ENCODE measurements at places on chromosomes 3 and 15.
A peak's percentile ranks its signal among the peaks of the same experiment; 100 is the strongest.

GRCh38 chr15:40038638-40039543 lies at the start of gene SRP14:
TSS of gene SRP14 (minus strand) at chr15:40039181. CDS start at chr15:40039116, 65 bp downstream.
- DNase-seq, result peak; percentile 95

DNA sequence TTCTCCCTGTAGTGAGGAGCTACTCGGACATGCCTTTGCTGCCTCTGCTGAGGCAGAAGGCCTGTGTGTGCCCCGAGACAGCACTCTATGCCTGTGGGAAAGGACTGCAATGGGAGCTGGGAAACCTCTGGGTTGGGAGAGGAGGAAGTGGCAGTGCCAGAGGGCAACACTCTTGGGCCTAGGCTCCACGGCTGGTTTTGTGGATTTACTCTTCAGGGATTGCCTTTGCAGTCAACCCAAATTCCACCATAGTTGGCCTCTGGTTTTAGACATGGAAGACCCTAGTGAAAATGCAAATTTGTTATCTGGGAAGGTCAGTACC lies 46.8 kb downstream of the ITGA11 start:
- peak; percentile 28 for DNase-seq

DNA sequence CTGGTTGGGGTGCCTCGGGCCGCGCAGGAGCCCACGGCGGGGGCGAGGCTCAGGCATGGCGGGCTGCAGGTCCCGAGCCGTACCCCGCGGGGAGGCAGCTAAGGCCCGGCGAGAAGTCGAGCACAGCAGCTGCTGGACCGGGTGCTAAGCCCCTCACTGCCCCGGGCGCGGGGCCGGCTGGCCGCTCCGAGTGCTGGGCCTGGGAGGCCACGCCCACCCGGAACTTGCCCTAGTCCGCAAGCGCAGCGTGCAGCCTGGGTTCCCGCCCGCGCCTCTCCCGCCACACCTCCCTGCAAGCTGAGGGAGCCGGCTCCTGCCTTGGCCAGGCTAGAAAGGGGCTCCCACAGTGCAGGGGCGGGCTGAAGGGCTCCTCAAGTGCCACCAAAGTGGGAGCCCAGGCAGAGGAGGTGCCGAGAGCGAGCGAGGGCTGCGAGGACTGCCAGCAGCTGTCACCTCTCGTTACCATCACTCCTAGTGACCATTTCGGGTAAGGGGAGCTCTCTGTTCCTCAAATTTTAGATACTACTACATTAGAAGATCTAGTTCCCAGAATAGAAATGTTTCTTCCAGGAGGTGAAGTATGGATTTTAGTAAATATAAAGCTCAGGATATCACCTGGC lies 417.0 kb upstream of the AGTR1 start:
- DNase-seq, result no peak

DNA sequence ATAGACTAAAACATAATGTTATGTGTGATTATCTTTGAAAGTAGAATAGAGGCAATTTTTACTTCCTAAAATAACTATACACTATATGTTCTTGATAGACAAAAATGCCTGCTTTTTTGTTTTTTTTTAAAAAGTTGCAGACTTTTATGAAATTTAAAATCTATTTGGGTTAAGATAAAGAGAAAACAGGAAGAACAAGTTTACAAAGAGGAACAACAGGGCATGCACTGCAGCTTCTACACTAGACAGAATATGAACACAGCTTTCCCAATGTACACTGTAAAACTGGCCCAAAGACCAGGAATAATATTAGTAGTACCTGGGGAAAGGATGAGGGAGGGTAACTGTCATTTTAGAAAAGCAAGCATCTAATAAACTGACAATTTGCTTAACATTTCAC lies 53.7 kb downstream of the NR1I2 start:
- no peak for DNase-seq

GRCh38 chr3:66004244-66004643 lies 34.5 kb downstream of the MAGI1 start:
- DNase-seq, result no peak

GRCh38 chr3:39291903-39292329 lies 12.1 kb upstream of the CX3CR1 start:
- DNase-seq, result peak; percentile 77

- no peak for DNase-seq
These were observed 5.7 kb upstream of the A4GNT start for GRCh38 chr3:138137861-138138260.

DNA sequence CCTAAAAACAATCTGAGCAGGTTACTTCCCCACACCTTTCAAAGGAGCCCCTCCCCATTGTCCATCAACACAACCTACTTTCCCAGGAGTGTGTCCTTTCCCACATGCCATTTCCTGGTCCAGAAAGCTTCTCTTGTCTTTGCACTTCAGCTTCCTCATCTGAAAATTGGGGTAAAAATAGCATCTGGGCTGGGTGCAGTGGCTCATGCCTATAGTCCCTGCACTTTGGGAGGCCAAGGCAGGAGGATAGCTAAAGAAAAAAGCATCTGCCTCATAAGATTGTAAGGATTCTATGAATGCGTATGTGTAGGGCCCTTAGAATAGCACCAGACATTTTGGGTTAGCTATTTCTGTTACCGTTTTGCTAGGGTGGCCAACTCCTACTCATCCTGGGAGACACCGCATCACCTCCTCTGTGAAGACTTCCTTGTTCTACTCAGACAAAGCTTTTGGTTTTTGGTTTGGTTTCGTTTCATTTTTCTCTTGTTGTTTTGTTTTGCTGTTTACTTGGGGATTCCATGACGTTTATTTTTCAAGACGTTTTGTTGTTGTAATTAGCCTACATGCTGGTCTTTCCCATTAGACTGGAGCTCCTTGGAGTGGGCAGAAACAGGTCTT lies 224.4 kb upstream of the TLE3 start:
- DNase-seq, result peak; percentile 22

DNA sequence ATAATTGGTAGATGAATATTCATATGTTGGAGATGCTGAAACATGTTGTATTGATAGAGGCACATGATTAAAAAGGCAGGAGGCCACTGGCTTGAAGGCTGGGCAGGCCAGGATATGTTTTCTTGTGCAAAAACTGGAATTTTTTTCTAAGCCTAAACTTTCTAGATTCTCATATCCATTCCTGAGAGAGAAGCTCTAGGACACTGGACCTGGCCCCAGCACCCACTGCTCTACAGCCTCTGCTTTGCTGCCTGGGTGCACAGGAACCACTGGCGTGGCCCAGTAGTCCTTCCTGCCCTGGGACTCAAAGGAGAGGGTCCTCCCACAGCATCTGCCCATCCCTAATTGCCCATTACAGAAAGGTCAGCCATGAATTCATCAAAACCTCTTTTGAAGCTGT lies 58.1 kb upstream of the APEH start:
- no peak for DNase-seq

GRCh38 chr15:77702211-77702957 lies 69.7 kb upstream of the LINGO1 start:
- DNase-seq, result no peak

DNA sequence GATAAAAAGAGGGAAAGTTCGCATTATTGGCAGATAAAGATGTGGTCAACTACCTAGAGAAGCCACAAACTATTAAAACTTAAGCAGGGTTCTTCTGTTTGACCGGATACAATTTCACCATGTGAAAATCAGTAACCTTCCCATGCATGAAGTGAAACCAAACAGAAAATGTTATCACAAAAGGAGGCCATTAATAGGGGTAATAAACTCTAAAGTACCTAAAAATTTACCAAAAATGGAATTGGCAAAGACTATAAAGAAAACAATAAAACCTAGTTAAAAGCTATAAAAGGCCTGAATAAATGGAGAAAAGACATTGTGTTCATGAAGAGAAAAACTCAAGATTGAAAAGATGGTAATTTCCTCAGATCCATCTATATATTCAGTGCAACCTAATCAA lies 83.4 kb downstream of the FEZF2 start:
- no peak for DNase-seq

- no peak for DNase-seq
These were observed 7.6 kb upstream of the SPTBN5 start for GRCh38 chr15:41901431-41901830.

DNA sequence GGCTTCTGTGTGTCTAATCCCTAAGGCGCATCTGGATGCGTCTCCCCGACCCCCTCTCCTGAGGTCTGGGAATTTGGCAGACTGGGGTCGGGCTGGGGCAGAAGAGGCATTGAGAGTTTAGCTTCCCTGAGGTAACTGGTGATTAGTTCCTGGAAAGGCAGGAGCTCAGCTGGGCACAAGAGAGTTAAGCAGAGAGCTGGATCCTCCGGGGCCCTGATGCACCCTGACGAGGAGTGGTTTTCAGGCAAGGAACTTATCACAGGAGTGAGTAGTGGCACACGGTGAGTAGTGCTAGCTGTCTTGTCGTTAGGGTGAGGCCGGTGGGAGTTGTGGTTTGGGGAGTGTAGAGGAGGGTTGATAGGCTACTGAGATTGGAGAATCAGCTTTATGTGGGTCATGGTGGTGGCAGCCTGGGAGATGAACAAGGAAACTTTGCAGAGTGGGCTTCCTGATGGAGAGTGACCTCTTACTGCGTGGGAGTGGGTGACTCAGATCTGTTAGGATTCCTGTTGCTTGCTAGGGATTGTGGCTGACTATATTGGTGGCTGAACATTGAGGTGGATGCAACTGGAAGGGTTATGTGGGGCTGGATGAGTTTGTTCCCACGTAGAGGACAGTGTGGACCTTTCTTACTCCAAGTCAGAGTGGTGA lies 897 bp downstream of the RAD54L2 start:
- no peak for DNase-seq

GRCh38 chr15:90774731-90775514 lies 57.8 kb downstream of the BLM start:
- no peak for DNase-seq

GRCh38 chr3:157133434-157134320 lies 26.3 kb downstream of the CCNL1 start:
- DNase-seq, result no peak

GRCh38 chr3:119156868-119157267 lies 10.9 kb downstream of the TEX55 start:
- DNase-seq, result no peak

DNA sequence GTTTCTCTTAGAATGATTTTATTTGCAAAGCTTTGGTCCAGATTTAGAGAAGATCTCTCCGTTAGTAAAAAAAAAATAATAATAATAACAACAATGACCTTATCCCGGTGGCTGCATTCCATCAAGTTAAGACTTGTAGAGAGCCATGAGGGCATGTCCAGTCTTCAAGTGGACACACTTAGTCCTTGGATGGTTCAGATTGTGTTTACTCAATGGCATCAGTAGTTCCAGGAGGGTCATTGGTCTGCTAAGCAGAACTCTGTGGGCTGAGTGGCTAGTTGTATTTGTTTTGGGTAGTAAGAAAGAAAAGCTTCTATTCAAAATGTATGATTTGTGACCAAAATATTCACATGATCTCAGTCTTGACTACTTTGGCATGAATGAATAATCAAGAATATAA lies 116.3 kb upstream of the UBE2E2 start:
- no peak for DNase-seq

GRCh38 chr3:46917257-46917656 lies 39.7 kb downstream of the PTH1R start:
- DNase-seq, result no peak

DNA sequence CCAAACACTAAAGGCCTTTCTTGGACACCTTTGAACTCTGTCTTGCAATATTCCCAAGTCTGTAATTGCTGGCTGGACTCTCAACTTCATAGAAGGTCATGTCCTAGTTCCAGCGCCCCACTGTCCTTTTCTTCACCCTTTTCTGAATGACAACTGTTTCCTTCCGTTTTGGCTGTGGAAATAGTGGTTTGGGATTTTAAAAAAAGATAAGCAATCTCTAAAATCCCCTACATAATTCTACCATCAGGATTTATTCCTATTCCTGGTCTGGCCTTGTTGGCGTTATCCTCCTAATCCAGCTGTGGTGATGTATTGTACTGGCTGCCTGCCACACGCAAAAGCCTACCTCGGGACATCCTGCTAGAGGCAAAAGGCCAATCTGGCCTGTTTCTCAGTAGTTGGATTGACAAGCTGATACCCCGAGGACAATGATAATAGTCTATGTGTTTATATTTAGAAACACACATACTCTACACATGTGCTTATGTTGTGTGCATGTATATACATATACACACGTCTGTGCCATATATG lies 440.3 kb upstream of the DPH6 start:
- DNase-seq, result peak; percentile 80

DNA sequence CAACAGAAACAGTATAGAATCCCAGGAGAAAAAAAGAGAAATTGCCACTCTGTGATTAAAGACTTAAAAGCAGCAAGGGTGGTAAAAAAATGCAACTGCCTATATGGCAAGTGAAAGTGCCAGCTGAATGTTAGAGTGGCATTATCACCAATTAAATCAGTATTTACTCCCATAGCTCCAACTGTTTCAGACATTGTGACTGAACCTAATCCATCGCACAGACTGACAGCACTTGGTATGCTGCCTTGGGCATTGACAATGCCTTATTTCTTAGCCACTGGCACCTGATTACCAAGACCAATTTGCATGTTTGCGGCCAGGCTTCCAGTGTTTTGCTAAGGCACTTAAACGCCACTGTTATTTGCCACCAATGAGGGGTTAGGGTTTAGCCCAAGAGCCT lies 201.9 kb upstream of the NECTIN3 start:
- no peak for DNase-seq
